Gastrocnemius medialis (tissue), 4 donors: ENCODE measurements at places on chromosomes 1 and 21.
A peak's percentile ranks its signal among the peaks of the same experiment; 100 is the strongest.

DNA sequence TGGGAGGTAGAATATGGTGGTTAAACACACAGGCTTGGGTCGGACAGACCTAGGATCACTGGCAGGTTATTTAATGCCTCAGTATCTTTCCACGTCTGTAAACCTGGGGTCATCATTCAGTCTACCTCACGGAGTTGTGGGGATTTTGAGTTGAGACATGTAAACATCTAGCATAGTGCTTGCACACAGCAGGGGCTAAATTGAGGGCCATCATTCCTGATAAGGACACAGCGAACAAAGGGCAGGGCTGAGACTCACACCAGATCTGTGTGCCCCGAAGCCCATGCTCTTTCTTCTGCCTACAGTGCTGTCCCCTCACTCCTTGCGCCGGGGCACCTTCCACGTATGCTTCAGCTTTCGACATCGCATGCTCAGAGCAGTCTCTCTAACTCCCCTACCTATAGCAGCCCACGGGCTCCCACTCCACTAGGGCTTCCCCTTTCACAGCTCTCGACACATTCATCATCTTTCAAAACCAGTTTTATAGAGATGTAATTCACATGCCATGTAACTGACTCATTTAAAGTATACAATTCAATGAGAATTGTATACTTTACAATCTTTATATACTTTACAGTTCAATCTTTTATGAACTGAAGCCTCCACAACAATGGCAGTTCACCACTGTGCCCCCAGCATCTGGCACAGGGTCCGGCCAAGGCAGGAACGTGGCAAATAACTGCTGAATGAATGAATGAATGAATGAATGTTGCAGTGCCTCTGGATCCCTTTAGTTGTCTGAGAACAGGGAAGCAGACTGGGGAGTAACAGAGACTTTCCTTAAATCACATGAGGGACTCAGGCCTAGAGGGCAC, 48.0 kb downstream of the GPR161 start:
- no peaks in the 10 kb centered on the region for H3K36me3 ChIP-seq
- H3K27ac ChIP-seq: no peak overlapping the region
- H3K4me3 ChIP-seq: no peak overlapping the region
- no peaks in the 10 kb centered on the region for H3K27me3 ChIP-seq
- no peak for DNase-seq
- peaks cover 7% of the 10 kb centered on the region for H3K4me1 ChIP-seq

GRCh38 chr1:59412718-59413326, 115.9 kb downstream of the FGGY start:
- peaks cover 54% of the 10 kb centered on the region for H3K4me1 ChIP-seq
- no peaks in the 10 kb centered on the region for H3K27me3 ChIP-seq
- no peak for DNase-seq
- no peak overlapping the region for H3K4me3 ChIP-seq
- H3K36me3 ChIP-seq: no peaks in the 10 kb centered on the region
- H3K27ac ChIP-seq: peak overlapping the region; percentile 38

GRCh38 chr1:147794570-147794969, 34.2 kb upstream of the GJA5 start:
- no peak overlapping the region for H3K4me3 ChIP-seq
- H3K36me3 ChIP-seq: no peaks in the 10 kb centered on the region
- H3K27me3 ChIP-seq: no peaks in the 10 kb centered on the region
- H3K4me1 ChIP-seq: no peaks in the 10 kb centered on the region
- no peak for DNase-seq

- no peak overlapping the region for H3K27ac ChIP-seq
- DNase-seq: no peak
- H3K4me3 ChIP-seq: no peak overlapping the region
- H3K36me3 ChIP-seq: no peaks in the 10 kb centered on the region
- H3K4me1 ChIP-seq: no peaks in the 10 kb centered on the region
Measured at GRCh38 chr1:245363461-245364200, 208.8 kb downstream of the KIF26B start.

DNA sequence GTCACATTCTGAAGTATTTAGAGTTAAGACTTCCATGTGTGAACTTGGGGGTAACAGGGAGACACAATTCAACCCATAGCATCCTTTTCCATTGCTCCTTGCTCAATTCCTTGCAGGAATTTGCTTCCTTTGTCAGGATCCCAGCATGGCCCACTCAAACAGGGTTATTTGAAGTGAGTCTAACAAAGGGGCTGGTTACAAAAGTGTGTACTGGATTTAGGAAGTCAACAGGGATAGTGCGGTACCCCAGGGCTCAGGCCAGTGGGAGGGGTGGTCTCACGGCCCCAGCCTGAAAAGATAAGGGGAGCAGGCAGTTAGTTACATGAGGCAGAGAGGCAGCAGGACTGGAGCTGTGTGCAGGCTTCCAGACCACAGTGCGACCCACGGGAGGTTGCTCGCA, 14.4 kb downstream of the LRRC38 start:
- peaks cover 28% of the 10 kb centered on the region for H3K4me1 ChIP-seq
- peak overlapping the region; percentile 97 for H3K27ac ChIP-seq
- H3K27me3 ChIP-seq: no peaks in the 10 kb centered on the region
- no peaks in the 10 kb centered on the region for H3K36me3 ChIP-seq
- H3K4me3 ChIP-seq: no peak overlapping the region

DNA sequence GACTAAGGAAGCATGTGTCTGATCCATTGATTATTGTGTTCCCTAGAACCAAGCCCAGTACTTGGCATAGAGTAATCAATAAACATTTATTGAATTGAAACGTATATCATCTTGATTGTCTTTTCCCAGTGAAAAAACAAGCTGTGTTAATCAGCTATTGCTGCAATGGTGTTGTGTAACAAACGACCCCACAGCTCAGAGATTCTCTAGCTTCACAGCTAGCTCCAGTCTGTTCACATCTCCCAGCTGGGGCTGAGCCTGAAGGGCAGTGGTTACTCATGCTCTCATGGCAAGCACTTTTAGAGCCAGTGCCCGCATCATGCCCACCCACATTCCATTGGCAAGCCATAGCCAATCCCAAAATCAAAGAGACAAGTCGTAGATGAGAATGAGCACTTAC, 237.4 kb upstream of the RAB4A start:
- H3K4me3 ChIP-seq: no peak overlapping the region
- H3K27ac ChIP-seq: no peak overlapping the region
- no peaks in the 10 kb centered on the region for H3K36me3 ChIP-seq

GRCh38 chr1:237613984-237614383, 276.7 kb downstream of the ZP4 start:
- no peaks in the 10 kb centered on the region for H3K27me3 ChIP-seq
- DNase-seq: no peak
- no peaks in the 10 kb centered on the region for H3K4me1 ChIP-seq
- no peaks in the 10 kb centered on the region for H3K36me3 ChIP-seq
- no peak overlapping the region for H3K27ac ChIP-seq

DNA sequence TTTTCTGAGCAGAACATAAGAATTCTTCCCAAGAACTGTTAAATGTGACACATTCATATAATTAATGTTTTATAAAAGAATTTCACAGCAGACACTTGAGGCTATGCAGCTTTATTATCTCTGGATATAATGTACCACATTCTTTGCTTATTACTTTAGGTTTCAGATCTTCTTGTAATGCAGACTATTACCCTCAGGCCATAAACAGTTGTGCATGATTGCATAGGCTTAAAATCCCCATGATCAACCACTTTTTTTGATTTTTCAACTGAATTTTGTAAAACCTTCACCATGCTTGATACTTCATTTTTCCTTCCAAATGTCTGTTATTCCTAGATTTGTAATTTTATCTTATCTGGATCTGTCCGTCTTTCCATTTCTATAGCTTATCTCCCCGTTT, 1355.7 kb downstream of the BRINP3 start:
- no peaks in the 10 kb centered on the region for H3K36me3 ChIP-seq
- H3K27me3 ChIP-seq: no peaks in the 10 kb centered on the region
- no peak overlapping the region for H3K4me3 ChIP-seq
- H3K4me1 ChIP-seq: no peaks in the 10 kb centered on the region
- no peak overlapping the region for H3K27ac ChIP-seq
- DNase-seq: no peak

DNA sequence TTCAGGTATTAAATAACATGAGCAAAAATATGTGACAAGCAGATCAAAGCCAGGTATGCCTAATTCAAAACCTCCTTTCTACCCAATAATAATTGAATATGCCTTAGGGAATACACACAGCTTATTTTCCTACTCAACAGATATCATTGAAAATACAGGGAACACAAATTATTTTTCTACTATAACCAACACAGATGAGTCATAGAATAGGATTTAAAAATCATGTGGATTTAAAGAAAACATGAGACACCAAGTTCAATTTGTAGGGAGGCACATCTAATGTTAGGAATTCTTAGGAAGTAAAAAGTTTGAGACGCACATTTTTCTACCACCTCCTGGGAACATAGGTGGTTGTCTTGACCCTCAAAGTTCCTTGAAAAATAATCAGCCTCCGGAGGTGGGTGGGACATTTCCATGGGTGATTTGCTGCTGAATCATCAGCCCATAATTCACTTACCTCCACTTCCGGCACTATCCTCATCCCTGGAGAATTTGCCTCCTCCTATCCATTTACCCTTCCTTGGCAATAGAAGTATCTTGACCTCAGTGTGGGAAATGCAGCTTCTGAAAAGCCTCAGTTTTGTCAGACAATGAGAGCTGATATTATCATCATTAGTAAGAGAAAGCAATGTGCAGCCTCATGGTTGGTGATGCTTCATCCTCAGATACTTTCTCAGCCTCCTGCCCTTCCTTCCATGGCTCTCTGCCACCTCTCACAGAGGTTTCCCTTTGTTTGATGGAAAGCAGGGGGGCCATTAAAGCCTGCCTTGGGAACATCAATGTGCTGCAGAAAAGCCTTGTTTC, 33.5 kb upstream of the RGS4 start:
- no peak overlapping the region for H3K27ac ChIP-seq
- no peak for DNase-seq
- no peaks in the 10 kb centered on the region for H3K4me1 ChIP-seq

GRCh38 chr21:41511858-41512257, 3.9 kb upstream of the TMPRSS2 start:
- H3K4me3 ChIP-seq: no peak overlapping the region
- H3K27ac ChIP-seq: no peak overlapping the region
- peaks cover 3% of the 10 kb centered on the region for H3K4me1 ChIP-seq
- no peak for DNase-seq
